ENCODE measurements at places on chromosomes 13 and 19.

DNA sequence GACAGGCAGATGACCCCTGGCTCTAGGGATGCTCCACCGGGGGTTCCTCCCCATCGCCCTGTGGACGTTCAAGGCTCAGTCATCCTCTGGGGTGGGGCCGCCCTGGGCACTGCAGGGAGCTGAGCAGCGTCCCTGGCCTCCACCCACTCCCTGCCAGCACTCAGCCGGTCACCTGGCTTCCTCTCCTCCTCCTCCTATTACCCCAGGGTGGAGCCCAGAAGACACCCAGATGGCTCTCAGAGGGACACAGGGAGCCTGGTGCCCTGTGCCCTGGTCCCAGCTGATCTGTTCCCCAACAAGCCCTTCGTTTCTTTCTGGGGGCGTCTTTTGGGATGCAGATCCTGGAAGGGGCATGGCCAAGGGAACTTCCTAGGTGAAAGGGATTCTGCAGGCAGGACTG lies 3.7 kb upstream of the MKNK2 start:
- no peak for DNase-seq

DNA sequence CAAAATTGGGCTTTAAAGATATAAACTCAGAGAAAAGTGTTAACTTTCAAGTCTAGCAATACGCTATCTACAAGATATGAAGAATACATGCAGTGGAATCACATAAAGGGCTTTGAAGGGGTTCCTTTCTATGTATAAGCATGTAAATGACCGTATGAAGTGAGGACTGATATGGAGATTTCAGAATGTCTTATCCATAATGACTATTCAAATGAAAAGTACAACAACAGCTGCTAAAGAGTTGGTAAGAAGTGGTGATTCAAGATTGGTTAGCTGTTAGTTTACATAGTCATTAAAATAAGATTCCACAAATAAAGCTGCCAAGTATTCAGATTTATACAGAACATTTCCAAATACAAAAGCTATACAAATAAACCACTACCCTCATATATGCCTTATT lies 153.4 kb upstream of the STARD13 start:
- DNase-seq: no peak

DNA sequence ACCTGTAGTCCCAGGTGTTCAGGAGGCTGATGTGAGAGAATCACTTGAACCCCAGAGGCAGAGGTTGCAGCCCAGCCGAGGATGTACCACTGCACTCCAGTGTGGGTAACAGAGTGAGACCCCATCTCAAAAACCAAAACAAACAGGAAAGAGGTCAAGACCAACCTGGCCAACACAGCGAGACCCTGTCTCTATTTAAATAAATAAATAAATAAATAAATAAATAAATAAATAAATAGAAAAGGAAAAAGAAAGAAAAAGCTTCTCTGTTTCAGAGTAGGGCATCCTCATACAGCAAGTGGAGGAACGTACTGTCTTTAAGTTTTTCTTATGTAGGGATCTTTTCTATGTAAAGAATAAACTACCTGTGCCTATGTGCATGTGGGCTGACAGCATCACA lies 2.3 kb downstream of the ZNF700 start:
- no peak for DNase-seq

DNA sequence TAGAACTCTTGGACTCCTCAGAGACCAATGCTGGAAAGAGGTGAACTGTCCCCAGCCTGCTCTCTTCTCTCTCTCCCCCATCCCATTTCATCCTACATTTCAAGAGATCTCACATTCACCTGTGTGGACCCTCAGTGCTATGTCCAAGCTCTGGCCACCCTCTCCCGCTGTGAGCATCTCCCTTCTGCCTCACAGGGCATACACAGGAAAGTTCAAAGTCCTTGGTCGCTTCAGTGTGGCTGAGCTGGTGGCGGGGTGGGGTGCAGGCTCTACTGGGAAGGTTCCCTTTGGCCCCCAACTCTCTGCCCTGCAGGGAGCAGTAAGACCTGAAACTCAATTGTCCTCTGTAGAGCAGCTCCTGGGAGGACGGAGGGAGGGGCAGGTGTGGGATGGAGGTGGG lies 27.0 kb downstream of the SPTBN4 start:
- DNase-seq: no peak

GRCh38 chr19:45591638-45592005 lies 7.0 kb upstream of the OPA3 start:
- DNase-seq: no peak

- DNase-seq: no peak
These were observed 52.0 kb downstream of the SLC7A1 start for GRCh38 chr13:29543230-29544215.

DNA sequence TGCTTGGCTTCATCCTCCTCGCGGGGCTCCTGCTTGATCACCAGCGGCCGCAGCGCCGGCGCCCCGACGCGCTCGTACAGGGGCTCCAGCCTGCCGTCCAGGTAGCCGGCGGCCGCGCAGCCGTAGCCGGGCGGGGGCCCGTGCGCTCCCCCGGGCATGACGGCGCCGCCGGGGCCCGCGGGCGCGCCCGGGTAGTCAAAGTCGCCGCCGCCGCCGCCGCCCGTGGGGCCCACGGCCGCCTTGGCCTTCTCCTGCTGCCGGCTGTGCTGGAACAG lies 497 bp downstream of the CEBPA start:
- DNase-seq: no peak

DNA sequence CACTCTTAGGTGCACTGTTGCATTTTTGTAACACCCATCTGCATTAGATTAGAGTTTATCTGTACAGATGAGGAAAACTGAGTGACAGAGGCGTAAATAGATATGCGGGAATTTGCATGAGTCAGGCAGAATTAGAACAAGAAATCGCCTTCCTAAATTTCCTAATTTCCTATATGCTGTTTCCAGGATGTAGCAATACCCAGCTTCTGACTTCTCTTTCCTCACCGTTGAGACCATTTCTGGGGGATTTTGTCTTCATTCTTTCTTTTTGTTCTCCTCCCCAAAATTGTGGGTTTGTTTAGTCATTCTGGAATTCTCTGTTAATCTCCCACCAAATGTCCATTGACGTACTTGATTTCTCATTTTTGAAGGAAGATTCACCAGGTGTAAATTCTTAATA lies 10.6 kb upstream of the ZNF792 start:
- DNase-seq: no peak

- no peak for DNase-seq
These were observed 747.8 kb downstream of the EFNB2 start for GRCh38 chr13:105787632-105788031.

GRCh38 chr19:33727331-33727998 lies 69.2 kb upstream of the KCTD15 start:
- no peak for DNase-seq

GRCh38 chr13:91546900-91547299 lies 148.5 kb downstream of the GPC5 start:
- no peak for DNase-seq
